ENCODE measurements at places on chromosomes 5 and 9. TPM values are rescaled to one million over a fixed set of nuclear protein-coding genes. Genes with fewer than 3 reads are reported as not detected.

GRCh38 chr9:40927260-40927631 lies 201.2 kb downstream of the FOXD4L6 start:
- no peak for DNase-seq

DNA sequence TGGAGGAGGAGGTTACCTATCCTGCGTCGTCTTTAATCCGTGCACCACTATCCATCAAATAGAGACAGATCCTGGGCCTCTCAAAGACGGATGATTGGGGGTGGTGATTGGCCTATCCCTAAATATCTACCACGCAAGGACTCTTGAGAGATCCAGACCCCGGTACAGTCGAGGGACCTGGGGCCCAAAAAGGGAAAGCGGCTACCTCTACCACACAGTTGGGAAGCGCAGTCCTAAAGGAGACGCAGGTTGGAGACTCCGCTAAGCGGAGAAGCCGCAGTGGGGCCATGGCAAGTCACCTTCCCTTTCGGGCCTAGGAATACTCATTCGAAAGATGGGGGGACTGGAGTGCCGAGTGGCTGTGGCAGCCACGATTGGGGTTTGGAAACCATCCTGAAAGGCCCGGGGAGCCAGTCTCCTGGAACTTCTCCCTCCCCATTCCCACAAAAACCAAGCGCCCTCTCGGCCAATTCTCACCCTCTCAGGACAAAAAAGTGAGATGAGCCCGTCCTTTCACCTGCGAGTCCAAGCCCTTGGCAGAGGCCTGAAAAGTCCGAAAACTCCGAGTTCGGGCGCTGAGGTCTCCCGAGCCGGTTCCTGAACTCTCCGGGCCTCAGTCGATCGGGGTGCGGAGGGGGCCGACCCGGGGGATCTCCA lies 499 bp upstream of the FOXE1 start:
- no peak for DNase-seq

- DNase-seq: no peak
These were observed 98.2 kb upstream of the ALDH1A1 start for GRCh38 chr9:73050887-73051550.

TICAM2 gene
- total RNA-seq: 22.1 TPM

DNA sequence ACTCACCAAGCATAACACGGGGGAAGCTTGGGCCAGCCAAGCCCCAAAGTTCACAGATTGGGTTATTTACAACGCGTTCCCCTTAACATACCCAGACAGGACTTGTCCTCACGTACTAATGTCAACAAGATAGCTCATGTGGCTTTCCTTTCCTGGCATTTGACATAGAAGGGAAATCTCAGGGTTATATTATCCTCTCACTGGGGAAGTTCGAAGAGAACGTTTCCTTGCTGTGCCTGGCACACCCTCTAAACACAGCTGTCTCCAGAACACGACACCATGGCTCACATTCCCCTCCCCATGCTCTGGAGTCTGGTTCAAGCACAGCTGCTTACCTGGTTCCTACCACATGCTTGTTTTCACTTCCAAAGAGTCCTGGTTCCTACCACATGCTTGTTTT lies 46.8 kb upstream of the OTULINL start:
- no peak for DNase-seq

DNA sequence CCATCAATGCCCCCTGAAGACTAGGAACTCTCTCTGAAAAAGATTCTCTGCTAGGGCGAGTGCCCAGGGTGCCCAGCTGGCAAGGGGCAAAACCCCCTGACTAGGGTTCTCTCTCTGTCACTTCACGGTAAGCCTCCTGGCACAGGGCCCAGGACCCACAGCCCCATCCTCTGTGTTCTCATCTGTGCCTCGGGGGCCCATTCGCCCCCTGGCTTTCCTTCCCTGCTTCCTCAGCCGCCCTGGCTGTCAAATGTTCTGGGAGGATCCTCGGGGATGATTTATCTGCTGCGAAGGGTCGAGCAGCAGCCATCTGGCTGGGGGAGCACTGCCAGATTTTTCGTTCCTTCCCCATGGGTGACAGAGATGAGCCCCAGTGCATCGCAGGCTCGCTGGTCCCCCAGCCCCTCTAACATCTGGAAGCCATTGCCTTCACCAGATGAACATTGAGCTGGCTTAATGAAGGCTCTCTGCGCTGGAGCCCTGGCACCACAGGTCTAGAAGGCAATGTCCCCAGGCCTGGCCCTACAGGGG lies 24.2 kb downstream of the HMCN2 start:
- no peak for DNase-seq

DNA sequence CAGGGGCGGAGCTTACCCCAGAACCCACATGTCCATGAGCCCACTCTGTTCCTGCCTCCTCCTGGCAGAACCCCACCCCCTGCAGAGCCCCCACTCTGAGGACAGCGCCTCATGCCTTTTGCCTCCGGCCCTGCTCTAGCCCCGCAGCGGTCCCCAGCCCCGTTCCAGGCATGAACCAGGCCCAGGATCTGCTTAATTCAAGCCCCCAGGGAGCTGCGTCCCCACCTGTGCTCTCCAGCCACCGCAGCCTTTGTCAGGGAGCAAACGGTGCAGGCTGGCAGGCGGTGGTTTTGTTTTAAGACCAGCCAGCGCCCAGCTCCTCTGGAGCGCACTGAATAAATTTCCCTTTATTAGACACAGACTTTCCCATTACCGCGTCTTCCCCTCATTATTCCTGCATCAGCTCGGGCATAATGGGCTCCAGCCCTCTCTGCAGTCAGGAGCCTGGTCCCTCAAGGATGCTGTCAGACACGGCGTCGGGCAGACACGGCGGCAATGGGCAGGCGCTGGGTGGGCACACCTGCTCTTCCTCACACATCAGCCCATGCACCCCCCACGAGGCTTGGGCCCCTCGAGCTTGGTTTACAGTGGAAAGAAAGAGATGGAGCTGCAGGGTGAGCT lies 137.6 kb downstream of the OLFM1 start:
- no peak for DNase-seq

DNA sequence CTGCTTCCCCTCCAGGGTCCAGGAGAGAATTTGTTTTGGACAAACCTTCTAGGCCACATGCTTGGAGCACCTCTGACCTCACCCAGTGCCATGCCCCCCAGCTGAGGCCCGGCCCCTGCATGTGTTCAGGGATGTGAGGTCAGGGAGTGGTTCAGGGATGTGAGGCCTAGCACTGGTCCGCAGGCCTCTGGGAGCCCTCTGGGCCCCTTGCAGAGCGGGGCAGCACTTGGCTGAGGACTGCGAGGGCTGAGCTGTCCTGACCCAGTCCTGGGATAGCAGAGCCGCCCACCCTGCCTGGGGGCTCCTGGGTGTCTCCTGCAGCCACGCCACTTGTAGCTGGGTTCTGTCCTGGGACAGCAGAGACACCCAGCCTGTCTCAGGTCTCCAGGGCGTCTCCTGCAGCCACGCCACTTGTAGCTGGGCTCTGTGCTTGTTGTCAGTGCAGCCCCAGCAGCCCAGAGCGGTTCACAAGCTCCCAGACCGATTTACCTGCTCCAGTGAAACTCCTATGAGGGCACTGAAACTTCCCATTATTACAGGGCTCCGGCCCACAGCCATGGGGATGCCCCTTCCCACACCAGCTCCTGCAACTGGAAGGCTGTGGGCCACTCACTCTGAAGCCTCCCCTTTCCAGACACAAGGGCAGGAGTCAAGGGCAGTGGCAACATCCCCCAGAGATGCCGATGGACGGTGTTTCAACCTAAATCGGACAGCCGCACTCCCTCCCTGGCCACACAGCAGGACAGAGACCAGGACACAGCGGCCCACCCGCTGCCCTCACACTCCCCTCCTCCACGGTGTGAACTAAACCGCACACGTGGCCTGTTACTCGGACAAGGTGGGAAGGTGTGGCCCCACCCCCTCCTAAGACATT lies 5.4 kb upstream of the CEP72 start:
- DNase-seq: no peak

HNRNPK gene
- 473 TPM for total RNA-seq

DNA sequence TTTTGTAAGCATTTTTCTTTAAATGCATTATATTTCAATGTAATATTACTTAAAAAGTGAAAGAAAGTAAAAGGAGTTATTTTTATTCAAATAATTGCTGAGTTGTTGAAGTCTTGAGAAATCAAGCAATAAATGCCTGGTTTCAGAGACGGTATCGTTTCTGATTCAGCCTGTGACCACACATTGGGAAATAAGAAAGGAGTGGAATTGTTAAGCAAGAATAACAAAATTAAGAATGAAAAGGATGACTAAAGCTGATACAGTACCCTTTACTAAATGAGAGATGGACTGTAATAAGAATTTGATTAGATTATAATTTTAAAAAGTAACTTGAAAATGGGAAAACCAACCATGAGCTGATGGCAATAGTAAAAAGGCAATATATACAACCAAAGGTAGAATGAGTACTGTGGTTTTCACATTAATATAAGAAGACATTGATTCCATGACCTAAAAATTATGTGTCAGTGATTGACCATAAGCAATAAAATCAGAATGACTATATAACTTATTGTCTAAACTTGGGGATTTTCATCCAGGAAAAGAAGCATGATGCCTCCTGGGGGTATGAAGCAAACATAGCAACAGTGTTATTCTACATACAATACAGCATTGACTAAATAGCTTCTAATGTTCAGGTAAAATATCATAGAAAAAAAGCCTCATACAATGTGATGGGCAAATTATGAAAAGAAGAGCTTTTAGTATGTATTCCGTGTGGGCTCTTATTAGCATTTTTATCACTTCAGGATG lies 101.9 kb upstream of the PRDM9 start:
- no peak for DNase-seq

DNA sequence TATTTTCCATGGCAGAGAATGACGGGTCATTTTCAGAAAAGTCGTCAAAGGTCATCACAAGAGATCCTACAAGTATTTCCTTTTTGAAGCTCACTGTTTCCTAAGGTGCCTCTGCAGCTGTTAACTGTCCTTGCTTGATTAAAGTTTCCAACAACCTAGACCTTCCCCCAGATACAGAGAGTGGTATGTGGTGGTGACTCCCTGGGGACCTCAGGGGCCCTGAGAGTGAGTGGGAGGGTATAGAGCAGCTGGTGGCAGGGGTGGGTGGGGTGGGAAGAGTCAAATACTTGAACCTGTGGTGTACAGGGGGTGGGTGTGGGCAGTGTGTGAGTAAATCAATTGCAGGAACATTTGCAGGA lies 1.6 kb upstream of the CD72 start:
- no peak for DNase-seq

ECM2 gene
- 2.2 TPM for total RNA-seq

DNA sequence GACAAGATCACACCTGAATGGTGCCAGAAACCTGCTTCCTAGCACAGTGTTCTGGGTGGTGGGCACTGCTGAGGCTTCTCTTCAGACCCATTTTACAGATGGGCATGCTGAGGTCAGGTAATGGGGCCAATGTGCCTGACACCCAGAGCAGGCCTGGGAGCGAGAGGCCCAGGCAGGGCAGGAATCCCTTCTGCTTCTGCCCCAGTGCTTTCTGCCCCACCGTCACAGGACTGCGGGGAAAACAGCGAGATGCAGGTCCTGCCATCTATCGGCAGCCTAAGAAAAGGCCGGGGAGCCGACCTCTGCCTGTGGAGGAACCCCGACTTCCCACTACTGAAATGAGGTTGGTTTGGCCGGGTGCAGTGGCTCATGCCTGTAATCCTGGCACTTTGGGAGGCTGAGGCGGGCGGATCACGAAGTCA lies 22.8 kb upstream of the RNU6ATAC start:
- no peak for DNase-seq

FRMD3 gene
- total RNA-seq: 15.5 TPM

GABBR2 gene
- not detected for total RNA-seq

MYORG gene
- total RNA-seq: 0.97 TPM

ARL14EPL gene
- not detected for total RNA-seq

PCDHA1 gene
- not detected for total RNA-seq

- no peak for DNase-seq
These were observed 18.0 kb downstream of the PRUNE2 start for GRCh38 chr9:76887951-76888350.

DNA sequence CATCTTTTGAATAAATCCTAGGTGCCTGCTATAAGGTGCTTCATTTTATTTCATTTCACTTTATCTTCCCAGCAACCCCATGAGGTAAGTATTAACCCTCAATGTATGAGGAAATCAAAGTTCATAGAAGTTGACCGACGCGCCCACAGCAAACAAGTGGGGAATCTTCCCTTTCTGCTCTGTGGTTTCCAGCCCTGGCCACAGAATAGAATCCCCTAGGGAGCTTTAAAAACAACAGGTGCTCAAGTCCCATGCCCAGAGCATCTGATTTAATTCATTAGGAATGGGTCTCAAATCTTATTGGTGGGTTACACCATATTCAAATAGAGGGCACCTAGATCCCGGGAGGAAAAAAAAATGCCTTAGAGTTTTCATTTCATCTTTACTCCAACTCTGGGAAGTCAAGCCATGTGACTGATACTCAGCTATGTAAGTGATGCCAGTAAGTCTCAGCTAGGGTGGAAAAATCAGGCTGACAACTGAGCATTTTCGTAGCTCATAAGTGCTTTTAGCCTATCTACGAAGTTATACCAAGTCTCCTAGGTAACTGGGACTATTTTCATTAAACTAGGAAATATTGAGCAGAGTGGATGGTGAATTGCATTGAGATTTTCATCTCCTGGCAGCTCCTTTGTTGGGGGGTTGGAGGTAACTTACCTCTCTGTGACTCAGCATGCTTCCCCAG lies 353.4 kb upstream of the SLC30A5 start:
- no peak for DNase-seq

DNA sequence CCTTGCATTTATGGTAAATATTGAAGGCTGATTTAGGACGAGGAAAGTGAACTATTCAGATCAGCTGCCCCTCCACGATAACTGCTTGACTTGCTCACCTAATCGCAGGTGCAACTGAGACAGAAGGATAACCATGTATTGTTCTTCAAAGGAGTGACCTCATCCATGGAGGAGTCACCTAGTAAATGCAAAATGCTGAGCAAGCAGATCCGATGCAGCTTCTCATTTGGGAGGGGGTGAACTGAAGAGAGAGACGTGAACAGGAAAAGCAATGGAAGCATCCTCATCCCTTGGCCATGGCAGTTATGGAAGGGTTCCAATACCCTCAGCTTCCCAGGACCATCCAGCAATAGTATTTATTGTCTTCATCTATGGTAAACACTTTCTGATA lies 47.5 kb downstream of the RASGRF2 start:
- no peak for DNase-seq
